ENCODE measurements at places on chromosomes 4 and X.

DNA sequence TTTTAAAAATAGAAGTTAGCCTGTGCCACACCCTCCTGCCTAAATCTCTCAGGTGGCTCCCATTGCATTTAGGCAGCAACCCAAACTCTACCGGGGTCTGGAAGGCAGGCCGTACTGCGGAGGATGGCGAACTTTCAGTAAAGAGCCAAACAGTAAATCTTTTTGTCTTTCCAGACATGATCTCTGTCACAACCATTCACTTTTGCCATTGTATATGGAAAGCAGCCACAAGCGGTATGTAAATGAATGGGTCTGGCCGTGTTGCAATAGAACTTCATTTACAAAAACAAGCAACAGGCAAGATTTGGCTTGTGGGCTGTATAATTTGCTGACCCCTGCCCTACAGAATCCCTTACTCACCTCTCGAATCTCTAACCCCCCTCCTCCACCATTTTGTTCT, 3.3 kb downstream of the RADX start:
- no peak for DNase-seq

DNA sequence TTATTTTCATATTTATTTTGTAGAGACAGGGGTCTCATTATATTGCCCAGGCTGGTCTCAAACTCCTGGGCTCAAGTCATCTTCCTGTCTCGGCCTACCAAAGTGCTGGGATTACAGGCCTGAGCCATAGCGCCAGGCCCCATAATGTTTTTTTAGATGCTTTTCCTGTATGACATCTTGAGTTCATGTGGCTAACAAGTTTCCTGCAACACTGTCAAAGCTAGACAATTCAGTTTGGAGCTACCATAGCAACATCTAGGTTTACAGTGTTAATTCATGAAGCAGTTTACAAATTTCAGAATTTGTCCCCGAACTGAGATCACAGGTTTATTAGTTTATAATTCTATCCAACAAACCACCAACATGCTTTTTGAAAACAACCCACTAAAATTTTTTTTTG, 6.4 kb upstream of the IL13RA2 start:
- DNase-seq: no peak

DNA sequence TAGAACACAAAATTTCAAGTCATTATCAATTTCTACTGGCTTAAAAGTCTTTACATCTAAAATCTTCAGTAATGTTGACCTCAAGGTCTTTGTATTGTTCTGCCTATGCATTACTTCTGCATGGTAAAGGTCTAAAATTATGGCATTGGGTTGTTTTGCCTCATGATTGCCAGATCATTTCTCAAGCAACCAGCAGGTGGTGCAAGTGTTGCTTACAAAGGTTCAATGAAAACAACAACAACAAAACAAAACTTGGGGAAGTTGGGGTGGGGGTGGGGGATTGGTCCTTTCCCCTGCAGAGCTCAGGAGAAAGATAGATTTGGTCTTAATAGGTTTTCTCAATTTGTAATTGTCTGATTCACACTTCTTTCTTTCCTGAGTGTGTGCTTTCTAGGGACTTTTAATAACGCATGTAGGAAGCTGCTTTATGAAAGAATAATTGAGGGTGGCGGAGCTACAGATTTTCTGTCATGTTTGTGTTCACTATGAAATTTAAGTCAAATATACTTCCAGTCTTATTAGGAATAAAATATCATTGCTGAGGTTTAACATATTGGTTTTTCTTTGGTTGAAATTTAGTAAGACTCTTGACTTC, 145.1 kb downstream of the COL4A5 start:
- DNase-seq: no peak

- no peak for DNase-seq
Measured at GRCh38 chr4:118765399-118765798, 70.5 kb downstream of the SEC24D start.

- no peak for DNase-seq
Measured at GRCh38 chr4:154366956-154367355, 124.6 kb downstream of the DCHS2 start.

GRCh38 chr4:177718514-177718913, 276.3 kb upstream of the AGA start:
- no peak for DNase-seq
